ENCODE measurements at places on chromosomes 7 and 10.

DNA sequence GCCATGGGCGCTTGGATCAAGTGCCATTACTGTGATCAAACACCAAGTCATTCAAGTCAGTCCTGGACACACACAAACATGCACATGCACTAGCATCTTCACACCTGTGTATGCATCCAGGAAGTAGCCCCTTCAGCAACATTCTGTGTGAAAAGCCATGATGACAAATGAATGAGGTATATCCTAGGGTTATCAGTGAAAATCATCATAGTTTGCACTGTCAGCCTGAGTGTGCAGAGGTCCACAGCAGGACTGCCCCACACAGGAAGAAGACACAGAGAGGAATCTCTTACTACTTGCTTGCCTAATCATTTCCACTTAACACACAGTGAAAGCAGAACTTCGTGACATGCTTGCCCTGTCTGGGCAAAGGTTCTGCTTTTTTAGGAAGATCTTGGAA lies 184.0 kb upstream of the ADO start:
- DNase-seq: no peak

- no peak for DNase-seq
Observed at GRCh38 chr10:114479307-114479706, 75.0 kb upstream of the AFAP1L2 start.

DNA sequence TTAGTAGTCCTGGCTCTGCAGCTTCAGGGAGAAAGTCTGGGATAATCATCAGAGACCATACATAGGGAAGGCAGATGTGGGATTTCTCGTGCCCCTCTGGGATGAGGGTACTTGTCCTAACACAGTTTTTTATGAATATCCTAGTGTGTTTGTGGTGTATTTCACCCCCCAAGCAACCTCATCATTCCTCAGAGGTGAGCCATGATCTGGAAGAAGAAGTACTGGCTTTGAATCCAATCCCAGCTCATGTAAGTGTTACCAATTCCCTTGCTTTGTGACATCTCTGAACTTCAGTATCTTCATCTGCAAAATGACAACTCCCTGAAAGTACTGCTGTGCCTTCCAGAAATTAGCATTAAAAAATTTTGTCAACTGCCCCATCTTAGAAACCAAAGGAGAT lies 347.5 kb upstream of the ZMIZ1 start:
- no peak for DNase-seq

DNA sequence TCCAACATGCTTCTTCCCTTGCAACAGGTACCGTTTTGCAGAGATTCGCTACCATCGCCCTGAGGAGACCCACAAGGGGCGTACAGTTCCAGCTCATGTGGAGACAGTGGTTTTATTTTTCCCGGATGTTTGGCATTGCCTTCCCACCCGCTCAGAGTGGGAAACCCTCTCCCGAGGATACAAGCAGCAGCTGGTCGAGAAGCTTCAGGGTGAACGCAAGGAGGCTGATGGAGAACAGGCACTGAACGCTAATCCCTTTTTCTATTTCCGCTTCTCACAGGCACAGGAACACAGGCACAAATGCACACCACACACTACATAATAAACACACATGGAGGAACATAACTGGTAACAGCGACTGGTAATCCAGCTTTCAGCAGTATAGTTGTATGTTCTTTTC lies 35.2 kb downstream of the CCAR1 start:
- DNase-seq: no peak

DNA sequence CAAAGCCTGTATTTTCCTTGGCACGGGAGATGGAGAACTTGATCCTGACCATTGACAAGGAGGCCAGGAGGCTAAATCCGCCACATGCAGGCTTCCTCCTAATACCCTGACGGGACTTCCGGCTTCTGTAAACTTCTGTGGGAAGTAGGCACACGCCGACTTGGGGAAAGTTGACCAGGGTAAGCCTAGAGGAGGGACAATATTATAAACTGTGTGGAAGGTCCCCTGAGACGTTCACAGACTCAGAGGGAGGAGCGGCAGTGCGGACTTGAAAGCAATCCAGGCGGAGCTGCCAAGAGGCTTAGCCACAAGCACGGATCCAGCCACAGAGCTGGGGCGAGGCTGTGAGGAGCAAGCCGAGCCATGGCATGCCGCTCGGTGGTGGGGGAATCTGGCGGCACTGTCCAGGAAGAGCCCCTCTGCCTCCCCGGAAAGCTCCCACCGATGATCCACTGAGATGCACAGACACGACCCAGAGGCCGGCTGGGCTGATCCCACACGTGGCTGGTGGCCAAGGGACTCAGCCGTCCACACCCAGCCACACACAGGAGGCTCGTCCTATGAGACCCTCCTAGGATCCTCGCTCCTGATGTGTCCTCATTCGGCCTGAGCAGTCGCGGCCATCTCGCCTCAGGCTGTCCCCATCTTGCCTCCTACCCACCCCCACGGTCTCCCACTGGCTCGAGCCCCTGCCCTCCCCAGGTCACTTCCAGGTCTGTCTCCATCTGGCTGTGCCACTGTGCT lies 40.0 kb upstream of the INSIG1 start:
- DNase-seq: no peak

GRCh38 chr7:66282591-66282935 lies 77.4 kb downstream of the TPST1 start:
- DNase-seq: no peak

GRCh38 chr7:88219781-88220747 lies at the start of gene SRI:
TSS of gene SRI (minus strand) at chr7:88220038. CDS start at chr7:88220026, 12 bp downstream.
- DNase-seq: peak; percentile 85

DNA sequence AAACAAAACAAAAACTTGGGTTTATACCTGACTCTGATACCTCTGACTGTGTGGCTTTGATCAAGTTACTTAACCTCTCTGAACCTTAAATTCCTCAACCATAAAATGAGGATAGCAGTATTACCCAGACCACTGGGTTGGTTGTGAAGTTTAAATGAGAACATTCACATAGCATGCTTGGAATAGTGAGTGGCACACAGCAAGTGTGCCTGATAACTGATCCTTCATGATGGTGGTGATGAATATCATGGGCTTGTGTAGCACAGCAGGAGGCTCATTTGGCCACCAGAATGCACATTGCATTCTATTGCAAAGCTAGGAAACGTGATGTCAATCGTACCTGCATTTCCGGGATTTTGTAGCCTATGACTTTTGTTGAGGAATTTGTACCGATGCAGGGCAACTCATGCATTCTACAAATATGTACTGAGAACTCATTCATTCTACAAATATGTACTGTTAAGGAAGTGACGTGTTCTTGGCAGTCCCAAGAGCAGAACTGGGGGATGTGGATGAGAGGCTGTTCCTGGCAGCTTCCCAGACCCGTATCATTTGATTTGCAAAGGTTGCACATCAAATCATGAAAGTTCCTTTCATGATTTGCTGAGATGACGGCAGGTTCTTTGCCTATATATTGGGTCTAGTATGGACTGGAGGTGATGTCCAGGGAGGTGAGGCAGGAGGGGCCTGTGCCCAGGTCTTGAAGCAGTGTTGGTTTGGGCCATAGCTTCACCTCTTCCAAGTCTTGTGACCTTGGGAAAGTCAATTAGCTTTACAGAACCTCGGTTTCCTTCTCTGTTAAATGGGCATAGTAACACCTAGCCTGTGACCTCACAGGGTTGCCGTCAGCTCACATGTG lies 94.6 kb upstream of the SMNDC1 start:
- DNase-seq: no peak

DNA sequence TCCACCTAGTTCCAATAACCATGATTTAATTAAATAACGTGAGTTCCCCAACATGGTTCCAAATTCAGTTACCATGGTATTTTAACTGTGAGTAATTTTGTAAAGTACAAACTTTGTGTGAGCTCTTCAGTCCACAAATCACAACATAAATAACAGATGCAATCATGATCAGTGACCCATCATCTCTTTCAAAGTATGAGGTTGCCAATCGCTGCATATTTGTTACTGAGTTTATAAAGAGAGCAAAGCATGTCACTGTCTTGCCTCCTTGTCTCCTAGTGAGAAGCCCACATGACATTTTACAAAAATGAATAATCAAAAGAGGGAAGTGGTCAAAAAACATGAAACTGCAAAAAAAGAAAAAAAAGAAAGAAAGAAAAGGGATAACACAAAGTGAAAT lies 69.1 kb upstream of the PDSS1 start:
- DNase-seq: no peak

- no peak for DNase-seq
Observed at GRCh38 chr7:44580945-44581878, 819 bp downstream of the TMED4 start.
